ENCODE measurements at places on chromosomes 6 and 20.

DNA sequence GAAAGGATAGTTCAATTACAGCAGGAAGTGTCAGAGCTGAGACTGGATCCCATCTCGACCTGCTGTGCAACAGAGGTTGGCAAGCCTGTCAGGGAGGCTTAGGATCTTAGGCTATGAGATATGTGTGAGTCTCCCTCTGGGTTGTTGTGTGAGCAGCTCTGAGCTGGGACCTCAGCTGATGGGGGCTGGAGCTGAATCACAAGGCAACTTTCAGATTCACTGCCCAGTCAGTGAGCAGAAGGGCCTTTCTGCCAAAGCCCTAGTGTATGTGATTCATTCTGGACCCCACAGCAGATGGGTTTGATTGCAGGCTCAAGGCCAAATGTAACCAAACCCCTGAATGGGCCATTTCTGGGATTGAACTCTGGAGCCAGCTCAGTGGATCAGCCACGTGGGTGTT is 4.5 kb downstream of the PI3 start:
- DNase-seq, result peak; percentile 7

GRCh38 chr6:146943664-146944063 is 260.6 kb upstream of the STXBP5 start:
- DNase-seq, result no peak

- peak; percentile 81 for DNase-seq
These were observed 678.6 kb downstream of the MAFB start for GRCh38 chr20:40010483-40010882.

DNA sequence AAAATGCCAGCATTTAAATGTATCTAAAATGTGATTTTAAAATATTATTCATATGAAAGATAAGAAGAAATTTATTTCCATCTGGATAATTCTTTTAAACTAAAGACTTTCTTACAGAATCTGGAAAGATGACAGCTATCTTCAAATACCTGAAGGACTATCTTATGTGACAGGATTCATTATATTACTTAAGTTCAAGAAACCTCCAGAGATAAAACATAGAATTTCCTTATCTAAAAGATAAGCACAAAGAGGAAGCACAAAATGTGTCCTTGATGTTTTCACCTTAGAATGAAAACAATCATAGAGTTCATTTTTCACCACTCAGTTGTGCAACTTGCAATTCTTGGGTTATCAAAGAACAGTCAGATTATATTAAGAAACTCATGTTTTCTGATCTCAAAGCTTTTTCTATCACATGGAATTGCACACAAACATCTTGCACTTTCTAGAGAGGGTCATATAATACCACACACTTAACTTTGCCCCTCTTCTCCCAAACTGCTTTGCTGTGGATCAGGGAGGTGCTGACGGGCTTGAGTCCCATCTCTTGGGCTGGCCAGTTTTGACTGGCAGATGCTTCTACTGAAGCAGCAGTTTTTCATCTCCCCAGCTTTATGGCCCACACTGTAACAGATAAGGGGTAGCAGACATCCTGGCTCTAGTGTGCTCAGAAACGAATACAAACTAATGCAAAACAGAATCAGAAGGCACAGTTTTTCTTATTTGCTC is 467.4 kb downstream of the CDC5L start:
- no peak for DNase-seq

- peak; percentile 14 for DNase-seq
These were observed 79.5 kb upstream of the ISM1 start for GRCh38 chr20:13141546-13141945.

DNA sequence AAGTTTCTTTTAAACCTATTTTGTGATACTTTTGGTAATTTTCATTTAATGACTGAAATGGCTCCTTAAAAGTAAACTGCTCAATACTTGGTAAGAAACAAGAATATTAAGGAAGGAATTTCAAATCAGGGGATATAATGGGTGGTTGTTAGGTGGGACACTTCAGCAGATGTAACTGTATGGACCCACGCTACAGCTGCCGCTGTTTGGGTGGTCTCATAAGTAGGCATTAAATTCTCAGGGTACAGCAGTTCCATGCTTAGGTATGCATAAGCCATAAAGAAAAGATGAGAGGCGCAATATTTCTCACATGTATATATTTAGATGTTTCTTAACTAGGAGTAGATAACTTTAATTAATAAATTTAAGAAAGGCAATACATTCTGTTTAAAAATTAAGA is 35.0 kb downstream of the COL19A1 start:
- no peak for DNase-seq

DNA sequence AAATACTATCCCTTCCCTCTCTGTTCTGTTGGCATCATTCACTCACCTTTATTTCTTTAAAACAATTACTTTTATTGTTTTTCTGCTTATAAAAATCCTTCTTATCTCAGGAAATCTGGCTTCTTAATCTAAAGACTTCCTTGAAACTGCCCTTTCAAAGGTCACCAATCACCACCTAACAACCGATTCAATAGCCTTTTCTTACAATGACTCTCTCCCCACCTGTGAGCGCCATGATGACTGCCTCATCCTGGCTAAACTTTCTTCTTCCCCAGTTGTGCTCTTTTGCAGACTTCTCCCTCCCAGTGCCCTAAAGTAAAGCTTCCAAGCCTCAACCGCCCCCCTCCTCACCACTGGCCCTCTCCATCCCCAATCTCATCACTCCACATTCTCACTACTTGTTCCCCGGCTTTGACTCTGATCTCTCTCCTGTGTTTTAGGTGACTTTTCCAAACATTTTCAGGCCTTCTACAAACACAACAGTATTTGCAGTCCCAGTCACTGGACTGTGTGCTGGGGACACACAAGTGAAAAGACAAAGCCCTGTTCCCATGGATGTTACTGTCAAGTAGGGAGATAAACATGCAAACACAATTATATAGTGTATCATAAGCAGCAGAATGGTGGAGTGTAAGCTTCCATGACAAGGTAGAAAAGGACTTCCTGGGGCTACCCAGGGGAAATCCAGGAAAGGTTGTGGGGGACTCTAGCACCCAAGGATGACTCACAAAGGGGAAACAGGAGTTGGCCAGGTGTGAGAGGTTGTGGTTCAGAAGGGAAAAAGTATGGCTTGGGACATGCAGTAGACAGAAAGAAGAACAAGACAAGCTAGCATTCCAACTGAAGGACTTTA is 12.8 kb downstream of the NHSL1 start:
- DNase-seq, result no peak

DNA sequence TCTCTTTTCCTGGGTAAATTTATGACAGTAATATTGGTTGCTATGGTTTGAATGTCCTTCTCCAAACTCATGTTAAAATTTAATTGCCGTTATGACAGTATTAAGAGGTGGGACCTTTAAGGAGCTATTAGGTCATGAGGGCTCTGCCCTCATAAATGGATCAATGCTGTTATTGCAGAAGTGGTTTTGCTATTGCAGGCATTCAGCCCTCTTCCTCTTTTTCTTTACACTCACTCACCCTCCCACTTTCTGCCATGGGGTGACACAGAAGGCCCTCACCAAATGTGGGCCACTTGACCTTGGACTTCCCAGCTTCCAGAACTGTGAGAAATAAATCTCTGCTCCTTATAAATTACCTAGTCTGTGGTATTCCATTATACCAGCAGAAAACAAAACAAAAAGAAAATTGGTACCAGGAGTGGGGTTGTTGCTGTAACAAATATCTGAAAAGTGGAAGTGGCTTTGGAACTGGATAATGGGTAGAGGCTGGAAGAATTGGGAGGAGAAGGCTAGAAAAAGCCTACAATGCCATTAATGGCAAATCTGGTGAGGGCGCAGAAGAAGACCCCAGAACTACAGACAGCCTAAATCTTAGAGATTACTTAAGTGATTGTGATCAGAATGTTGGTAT is 24.8 kb upstream of the IGF2R start:
- no peak for DNase-seq

DNA sequence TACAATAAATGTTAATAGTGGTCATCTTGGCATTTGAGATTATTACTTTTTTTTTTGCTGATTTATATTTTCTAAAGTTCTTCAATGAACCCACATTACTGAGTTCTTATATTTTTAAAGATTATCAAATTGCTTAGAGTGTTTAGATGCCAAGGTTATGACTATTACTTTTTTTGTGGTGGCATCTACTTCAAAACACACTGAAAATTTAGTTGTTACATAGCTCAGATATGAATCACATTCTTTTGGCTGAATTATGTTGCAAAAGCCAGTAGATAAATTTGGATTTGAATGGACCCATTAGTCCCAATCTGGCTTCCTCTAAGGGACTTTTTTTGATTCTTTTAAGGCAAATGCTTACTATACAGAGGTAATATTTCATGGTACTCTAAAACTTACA is 8.9 kb downstream of the UTRN start:
- peak; percentile 93 for DNase-seq

DNA sequence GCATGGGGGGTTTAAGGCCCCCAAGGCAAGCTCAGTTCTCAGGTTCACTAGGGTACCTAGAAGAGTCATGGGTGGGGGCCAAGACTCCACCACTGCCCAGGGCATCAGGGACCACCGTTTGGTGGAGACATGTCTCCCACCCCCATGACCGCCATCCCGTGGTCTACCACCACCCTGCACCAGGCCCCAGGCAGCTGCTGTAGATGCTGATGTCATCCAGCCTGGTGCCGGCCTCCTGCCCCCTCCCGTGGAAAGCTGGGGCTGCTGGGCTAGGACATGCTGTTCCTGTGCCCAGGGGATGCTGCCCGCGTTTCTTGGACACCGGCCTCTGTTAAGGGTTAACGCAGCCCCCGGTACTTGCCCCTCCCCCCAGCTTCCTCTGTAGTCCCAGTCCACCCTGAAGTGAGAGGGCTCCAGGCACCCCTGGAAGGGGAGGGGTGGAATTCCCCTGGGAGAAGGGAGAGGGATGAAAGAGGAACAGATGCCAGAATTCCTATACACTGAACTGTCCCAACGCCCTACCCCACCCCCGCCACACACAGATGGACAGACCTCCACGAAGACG is 587 bp downstream of the IP6K3 start:
- peak; percentile 49 for DNase-seq

DNA sequence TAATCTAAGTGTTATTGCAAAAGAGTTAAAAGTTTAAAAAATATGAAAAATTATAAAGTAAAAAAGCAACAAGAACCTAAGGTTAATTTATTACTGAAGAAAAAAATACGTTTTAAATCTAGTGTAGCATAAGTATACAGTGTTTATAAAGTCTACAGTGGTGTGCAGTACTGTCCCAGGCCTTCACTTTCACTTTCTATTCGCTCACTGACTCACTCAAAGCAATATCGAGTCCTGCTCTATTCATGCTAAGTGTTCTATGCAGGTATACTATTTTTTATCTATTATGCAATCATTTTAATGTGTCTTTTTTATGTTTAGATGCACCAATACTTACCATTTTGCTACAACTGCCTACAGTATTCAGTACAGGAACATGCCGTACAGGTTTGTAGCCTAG is 113.0 kb downstream of the MANEA start:
- DNase-seq, result no peak

DNA sequence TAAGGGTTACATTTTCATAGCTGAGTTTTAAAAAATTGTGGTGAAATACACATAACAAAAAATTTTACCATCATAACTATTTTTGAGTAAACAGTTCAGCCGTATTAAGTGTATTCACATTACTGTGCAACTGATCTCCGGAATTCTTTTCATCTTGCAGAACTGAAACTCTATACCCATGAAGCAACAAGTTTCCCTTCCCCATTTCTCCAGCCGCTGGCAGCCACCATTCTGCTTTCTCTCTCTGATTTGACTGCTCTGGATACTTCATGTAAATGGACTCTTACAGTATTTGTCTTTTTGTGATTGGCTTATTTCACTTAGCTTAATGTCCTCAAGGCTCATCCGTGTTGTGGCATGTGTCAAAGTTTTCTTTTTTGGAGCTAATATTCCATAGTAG is 341.6 kb downstream of the QKI start:
- no peak for DNase-seq

GRCh38 chr6:150490586-150490985 is 109.1 kb upstream of the PLEKHG1 start:
- no peak for DNase-seq

- peak; percentile 98 for DNase-seq
These were observed 293.2 kb downstream of the BTBD9 start for GRCh38 chr6:38346291-38347079.

- no peak for DNase-seq
These were observed 34.7 kb downstream of the GHRH start for GRCh38 chr20:37226889-37227288.

GRCh38 chr20:9262653-9263194 is 193.8 kb downstream of the PLCB4 start:
- no peak for DNase-seq

DNA sequence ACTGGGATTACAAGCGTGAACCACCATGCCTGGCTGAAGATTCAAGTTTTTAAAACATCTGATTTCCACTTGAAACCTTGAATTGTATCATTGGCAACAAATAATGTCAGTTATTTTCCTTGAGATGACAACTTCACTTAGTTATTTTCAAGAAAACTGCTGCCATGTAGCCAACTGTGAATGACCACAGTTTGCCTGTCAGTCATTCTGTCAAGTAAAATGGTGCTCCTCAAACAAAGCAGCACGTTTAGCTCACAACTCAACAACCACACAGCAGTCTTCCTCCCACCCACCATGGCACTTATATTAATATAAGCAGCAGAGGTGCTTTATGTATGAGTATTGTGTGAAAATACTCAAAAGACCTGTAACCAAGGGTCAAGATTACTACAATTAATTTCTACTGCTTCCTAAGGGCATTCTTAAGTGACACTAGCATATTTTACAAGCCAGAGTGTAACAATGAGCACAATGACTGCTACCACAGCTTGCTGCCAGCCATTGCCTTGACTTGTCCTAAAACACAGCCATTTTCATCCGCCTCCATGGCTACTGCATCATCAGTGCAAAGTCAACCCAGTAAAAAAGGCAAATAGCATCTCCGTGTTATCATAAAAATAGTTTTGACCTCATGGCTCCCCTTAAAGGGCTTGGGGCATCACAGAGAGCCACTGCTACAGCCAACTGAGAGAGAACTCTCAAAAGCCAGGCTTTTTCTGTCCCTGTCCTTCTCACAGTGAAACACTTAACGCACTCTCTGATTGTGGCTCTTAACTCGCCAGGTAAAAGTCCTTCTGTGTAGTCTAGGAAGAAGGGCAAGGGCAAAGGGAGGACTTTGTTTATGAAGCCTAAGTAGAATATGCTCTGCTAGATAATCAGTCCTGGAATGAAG is 96.4 kb upstream of the TAB2 start:
- no peak for DNase-seq

GRCh38 chr6:160766657-160766988 is 64.6 kb downstream of the PLG start:
- no peak for DNase-seq

DNA sequence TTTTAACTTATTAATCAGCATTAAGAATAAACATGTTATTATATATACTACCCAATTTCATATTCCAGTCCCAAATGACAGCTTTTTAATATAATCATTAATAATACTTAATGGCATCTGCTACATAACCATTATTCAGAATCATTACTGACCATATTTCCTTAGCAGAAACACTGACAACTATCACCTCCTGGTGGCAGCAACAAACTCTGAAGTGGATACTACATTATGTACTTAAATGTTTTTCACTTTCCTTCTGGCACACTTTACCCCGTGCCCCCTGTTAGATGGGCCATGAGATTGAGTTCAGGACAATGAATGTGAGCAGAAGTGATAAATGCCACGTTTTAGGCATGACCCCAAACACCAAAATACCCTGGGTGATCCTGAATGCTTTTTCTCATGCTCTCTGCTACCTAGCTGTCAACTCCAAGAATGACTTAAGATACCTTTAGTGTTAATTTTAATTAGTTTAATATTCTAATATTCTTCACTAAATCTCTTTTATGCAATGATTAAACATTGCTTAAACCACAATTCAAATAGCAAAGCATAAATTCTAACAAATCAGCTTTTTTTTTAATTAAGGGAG is 77.1 kb downstream of the LMBRD1 start:
- DNase-seq, result peak; percentile 28

GRCh38 chr20:8388707-8389106 is 256.6 kb downstream of the PLCB1 start:
- peak; percentile 85 for DNase-seq

- no peak for DNase-seq
These were observed 23.1 kb upstream of the MICB start for GRCh38 chr6:31474871-31475286.

All from fibroblast of upper back skin (primary cell).